ENCODE measurements at places on chromosomes 1 and 21.
A peak's percentile ranks its signal among the peaks of the same experiment; 100 is the strongest.

- DNase-seq, result no peak
Measured at GRCh38 chr1:67019121-67019520, 34.8 kb downstream of the SLC35D1 start.

- no peak for DNase-seq
Measured at GRCh38 chr1:158374860-158375259, 21.2 kb downstream of the CD1E start.

- DNase-seq, result no peak
Measured at GRCh38 chr21:36756527-36756926, 57.6 kb downstream of the SIM2 start.

DNA sequence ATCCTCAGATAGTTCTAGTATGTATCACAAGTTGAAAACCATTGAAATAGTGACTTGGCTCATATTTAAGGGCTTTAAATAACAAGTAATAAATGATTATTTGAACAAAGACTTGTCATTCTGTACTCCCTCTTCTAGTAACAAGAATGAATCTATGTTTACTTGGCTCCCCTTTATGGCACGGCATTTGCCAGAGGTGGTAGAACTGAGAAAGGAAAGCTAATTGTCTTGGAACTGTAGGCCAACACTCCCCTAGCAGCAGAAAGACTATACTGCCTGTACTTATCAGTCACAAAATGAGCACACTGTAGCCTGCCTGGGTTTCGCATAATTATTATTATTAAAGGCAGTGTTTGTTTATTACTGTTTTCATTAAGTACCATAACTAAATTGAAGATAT lies 29.6 kb upstream of the SMYD2 start:
- DNase-seq, result no peak

DNA sequence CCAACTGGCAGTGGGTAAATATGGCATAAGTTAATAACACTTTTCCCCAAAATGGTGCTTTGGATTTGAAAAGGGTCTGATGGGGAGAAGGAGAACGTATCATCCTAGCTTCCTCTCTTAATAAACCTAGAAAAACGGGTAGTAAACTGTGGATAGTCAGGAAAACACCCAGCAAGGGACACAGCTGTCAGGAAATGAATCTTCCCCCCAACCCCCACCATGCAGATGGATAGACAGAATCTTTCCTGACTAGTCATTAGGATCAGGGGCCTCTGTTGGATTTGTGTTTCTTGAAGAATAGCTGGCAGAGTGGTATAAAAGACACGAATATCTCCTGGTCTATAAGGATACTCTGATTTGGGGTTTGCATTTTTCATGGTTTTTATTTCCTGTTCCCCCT lies 22.5 kb upstream of the LAX1 start:
- no peak for DNase-seq

DNA sequence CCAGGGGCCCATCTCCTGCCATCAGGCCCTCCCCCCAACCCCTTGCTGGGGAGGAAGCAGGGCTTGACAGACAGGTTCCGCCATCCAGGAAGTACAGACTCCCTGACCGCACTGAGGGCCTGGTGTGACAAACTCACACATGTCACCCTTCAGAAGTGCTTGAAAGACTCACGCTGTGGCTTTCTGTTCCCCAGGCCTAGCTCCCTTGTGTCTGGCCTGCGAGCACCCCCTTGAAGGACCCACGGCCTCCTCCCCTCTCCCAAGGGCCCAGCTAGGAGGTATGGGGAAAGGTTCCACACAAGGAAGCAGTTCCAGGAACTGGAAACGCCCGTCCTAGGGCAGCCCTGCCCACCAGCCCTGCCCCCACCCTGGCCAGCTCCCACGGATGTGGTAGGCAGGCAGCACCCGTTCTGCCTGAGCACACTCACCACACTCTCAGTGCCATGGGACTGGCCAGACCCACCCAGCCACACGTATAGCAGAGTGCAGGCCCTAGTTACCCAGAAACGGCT lies 26.7 kb downstream of the SLC2A1 start:
- peak; percentile 85 for DNase-seq

- no peak for DNase-seq
Measured at GRCh38 chr1:246805135-246805716, 81.0 kb downstream of the SCCPDH start.

GRCh38 chr1:86971778-86972177 lies 57.3 kb downstream of the HS2ST1 start:
- DNase-seq, result no peak

DNA sequence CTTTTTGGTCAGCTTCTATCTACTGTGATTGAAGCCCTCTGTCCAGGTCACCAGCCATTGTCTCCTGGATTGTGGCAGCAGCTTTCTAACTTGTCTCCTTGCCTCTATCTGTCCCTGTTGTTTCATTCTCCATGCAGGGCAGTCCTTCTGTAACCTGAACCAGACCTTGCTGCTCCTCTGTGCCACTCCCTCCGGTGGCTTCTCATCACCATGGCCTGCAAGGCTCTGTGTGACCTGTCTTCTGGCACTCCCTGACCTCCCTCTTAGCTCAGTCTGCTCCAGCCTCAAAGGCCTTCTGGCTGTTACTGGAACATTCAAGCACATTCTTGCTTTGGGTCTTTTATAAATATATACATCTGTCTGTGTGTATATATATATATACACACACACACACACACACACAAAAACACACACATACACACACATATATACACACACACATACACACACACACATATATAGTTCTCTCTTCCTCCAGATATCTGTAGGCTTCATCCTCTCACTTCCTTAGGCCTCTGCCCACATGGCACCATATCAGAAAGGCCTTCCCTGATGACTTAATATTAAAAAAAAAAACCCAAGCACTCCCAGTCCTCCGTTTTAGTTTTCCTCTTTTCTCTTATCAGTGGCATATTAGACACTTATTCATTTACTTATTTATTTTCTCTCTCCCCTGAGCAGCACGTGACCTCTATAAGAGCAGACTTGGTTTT lies 21.2 kb upstream of the JUN start:
- no peak for DNase-seq

DNA sequence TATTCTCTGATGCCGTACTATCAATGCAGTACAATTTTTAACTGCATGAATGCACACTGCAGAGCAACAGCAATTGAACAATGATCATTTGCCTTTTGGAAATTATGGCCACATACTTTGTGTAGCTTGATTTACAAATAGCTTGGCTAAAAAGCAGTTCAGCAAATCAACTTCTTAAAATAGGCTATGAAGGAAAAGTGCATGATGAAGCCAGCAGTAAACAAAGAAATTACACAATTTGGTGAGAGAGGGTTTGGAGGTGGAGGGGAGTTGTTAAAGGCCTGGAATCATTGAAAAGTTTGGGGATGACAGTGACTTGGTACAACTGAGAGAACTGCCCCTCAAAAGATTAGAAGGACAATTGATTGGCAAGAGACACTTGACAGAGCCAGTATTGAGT lies 6.5 kb downstream of the PIGM start:
- no peak for DNase-seq

GRCh38 chr1:11072216-11072917 lies 12.5 kb upstream of the SRM start:
- DNase-seq, result no peak

GRCh38 chr1:31591425-31592093 lies 15.2 kb downstream of the TINAGL1 start:
- no peak for DNase-seq

DNA sequence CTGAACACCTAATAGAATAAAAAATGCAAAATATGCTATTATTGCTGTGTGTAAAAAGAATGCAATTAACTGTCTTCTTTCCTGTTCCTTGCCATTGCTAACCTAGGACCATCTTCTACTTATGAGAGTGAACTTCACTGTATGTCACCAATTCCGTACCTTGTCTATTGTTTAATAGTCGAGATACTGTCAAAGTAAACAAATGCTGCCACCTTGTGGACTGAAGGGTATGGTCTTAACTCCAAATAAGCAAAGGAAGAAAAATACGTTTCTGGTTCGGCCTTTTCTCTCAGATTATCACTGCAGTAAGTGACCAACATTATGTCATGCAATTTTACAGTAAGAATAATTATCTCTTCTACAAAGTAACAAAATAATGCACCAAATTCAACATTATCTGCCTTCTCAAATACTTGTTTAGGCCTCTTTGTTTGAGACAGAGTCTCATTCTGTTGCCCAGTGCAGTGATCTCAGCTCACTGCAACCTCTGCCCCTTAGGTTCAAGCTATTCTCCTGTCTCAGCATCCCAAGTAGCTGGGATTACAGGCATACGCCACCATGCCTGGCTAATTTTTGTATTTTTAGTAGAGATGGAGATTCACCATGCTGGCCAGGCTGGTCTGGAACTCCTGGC lies 133.4 kb downstream of the COP1 start:
- peak; percentile 48 for DNase-seq

- no peak for DNase-seq
Measured at GRCh38 chr1:163094589-163094988, 25.4 kb downstream of the RGS4 start.

- no peak for DNase-seq
Measured at GRCh38 chr1:201291916-201292315, 8.6 kb downstream of the PKP1 start.

GRCh38 chr1:221527302-221527701 lies 214.6 kb downstream of the DUSP10 start:
- DNase-seq, result no peak

DNA sequence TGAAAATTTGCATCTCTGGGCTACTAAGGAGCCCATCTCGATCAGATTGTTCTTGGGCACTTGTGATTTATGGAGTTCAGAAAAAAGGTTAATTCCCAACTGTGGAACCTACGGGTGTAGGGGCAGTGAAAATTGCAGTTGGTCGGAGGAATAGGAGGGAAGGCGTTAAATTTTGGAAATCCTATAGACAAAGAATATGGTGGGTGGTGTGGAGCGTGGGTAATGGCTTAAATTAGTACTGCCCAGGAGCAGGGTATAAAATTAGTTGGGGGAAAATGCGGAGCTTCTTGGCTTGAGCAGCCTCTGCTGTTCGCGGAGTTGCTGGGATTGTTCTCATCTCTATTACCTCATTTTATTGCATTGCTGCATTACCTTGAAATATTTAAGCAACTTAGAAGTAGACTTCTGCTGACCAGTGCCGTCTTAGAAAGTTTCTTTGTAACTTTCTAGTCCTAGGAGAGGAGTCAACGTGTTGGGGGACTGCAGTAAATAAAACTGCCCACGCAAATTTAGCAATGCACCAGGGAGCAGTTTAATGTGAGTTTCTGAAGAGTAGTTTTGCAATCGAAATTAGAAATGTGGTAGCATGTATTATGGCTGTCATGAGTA lies 514 bp downstream of the S1PR1 start:
- peak; percentile 43 for DNase-seq

DNA sequence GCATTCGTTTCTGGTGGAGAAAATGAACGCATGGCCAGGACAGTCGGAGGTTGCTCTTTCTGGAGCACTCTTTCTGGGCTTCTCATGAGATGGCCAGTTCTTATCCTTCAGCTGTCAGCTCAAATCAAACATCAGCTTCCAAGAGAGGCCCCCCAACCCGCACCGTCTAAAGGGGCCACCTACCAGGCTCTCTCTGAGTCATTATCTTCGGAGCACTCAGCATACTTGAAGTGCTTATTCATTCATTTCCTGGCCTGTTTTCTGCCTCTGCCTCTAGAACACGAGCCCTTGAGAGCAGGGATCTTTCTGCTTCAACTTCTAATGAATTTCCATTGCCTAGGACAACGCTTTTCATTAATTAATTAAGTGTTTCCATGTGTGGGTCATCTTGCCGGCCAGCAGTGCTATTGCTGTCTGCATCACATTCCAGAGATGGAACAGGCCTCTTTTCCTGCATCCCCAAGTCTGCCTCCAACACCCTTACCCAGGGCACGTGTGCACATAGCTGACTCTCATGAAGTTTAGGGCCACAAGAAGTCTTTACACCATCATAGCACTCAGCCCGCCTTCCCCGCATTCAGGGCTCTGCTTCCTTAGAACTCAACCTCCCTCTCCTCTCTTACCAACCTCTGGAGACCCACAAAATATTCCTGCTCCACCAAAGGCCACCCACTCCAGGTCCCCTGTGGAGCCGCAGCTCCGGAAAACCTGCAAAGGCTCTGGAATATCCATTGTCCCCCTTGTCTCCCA lies 52.1 kb upstream of the LAPTM5 start:
- no peak for DNase-seq

DNA sequence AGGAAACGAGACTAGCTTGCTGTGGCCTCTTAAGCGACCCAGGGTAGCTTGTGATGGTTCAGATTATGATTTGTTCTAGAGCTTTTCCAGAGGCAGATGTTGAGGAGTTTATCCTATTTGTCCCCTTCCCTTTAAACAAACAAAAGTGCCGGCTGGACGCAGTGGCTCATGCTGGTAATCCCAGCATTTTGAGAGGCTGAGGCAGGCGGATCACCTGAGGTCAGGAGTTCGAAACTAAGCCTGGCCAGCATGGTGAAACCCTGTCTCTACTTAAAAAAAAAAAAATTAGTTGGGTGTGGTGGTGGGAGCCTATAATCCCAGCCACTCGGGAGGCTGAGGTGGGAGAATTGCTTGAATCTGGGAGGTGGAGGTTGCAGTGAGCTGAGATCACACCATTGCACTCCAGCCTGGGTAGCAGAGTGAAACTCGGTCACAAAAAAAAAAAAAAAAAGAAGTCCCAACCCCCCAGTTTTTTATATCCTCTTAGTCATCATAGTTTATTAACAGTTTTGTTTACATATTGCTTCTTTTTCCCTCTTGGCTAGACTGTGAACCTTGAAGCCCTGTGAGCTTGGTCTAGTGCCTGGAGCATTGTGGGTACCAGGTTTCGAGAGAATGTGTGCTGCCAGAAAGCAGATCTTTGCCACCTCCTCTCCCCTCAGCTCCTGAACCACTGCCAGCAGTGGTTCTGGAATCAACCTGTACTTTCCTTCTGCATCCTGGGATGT lies 29.8 kb downstream of the MAPKAPK2 start:
- DNase-seq, result peak; percentile 48

GRCh38 chr1:234975941-234976860 lies 152.4 kb downstream of the TOMM20 start:
- DNase-seq, result no peak

GRCh38 chr1:236307435-236307834 lies 25.7 kb upstream of the ERO1B start:
- DNase-seq, result no peak

- no peak for DNase-seq
Measured at GRCh38 chr1:188371295-188371806, 1542.6 kb downstream of the PLA2G4A start.

GRCh38 chr1:5917591-5918274 lies 74.5 kb downstream of the NPHP4 start:
- no peak for DNase-seq
